Thoracic aorta (tissue), 2 donors: ENCODE measurements at places on chromosomes 6 and 20.

GRCh38 chr20:25690427-25690826, 6.2 kb downstream of the ZNF337 start:
- DNase-seq: no peak

DNA sequence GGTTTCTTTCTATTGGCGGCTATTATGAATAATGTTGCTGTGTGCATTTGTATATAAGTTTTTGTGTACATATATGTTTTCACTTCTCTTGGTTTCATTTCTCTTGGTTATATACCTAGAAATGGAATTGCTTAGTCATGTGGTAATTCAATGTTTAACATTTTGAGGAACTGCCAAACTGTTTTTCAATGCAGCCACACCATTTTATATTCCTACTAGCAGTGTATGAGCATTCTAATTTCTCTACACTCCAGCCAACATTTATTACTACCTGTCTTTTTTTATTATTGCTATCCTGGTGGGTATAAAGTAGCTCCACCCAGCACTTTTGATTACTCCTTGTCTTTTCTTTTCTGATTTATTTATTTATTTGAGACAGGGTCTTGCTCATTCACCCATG, 54.8 kb downstream of the PHACTR2 start:
- DNase-seq: no peak

- DNase-seq: no peak
Observed at GRCh38 chr6:90446164-90446563, 140.7 kb downstream of the MAP3K7 start.

GRCh38 chr6:7773322-7773721, 47.4 kb downstream of the BMP6 start:
- DNase-seq: no peak

DNA sequence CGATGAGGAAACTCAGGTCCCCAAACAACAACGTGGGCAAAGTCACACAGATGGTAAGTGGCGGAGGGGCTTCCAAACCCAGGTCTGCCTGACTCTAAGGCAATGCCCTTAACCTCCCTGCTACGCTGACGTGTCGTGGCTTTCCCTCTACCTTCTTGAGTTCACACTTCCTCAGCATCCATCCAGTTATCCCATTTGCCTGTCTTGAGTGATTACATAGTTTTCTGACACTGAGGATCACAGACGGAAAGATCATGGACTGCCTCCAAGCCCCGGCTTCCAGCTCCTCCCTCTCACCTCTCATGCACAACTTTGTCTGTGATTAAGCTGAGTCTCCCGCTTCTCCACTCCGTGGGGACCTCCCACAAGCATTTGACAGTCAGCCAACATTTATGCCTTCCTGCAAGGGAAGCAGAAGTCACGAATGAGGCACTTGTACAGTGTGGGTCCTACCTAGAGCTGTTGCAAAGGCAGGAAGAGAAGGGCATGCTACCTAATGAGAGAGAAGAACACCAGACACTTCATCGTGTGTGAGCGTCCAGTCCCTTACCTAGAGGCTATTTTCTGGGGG, 33.8 kb downstream of the TBC1D7 start:
- no peak for DNase-seq

GRCh38 chr6:11920566-11920965, 91.5 kb upstream of the HIVEP1 start:
- no peak for DNase-seq

DNA sequence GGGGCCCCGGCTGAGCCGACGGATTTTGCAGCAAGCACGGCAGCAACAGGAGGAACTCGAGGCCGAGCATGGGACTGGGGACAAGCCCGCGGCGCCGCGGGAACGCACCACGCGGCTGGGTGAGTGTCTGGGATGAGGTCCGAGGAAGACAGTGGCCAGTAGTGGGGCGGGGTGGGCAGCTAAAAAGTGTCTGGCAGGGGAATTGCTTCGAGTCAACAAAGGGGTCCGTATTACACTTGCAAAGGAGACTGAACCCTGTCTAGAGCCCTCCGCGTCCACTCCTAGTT, 356 bp downstream of the BYSL start:
- DNase-seq: no peak

GRCh38 chr6:9646342-9647070, 768.4 kb downstream of the TFAP2A start:
- no peak for DNase-seq

- no peak for DNase-seq
Observed at GRCh38 chr6:69069881-69070280, 434.8 kb downstream of the ADGRB3 start.

- DNase-seq: no peak
Observed at GRCh38 chr20:49118307-49118706, 69.8 kb downstream of the STAU1 start.

GRCh38 chr6:7680393-7681075, 45.4 kb upstream of the BMP6 start:
- DNase-seq: no peak

DNA sequence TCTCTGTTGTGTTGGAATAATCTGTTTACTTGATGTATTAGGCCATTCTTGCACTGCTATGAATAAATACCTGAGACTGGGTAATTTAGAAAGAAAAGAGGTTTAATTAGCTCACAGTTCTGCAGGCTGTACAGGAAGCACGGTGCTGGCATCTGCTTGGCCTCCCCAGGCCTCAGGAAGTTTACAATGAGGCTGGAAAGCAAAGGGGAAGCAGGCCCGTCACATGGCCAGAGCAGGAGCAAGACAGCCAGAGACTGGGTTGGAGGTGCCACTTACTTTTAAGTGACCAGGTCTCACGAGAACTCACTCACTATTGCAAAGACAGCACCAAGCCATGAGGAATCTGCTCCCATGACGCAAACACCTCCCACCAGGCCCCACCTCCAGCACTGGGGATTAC, 50.6 kb upstream of the FUCA2 start:
- no peak for DNase-seq

DNA sequence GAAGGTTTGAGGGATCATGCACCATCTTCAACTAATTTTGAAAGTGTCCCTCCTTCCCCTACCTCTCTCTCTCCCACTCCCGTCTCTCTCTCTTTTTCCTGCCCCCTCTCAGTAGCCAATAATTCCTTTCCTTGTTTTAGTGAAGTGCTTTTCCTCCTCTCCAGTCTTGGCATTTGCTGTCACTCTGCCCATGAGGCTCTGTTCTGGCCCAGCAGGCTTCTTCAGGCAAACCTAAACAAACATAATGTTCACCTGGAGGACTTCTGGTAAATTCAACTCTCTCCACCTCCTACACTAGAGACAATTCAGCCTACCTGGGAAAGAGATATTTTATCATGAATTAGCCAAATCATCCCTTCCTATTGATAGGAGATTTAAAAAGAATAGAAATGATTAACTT, 320.4 kb upstream of the RNF24 start:
- DNase-seq: no peak

DNA sequence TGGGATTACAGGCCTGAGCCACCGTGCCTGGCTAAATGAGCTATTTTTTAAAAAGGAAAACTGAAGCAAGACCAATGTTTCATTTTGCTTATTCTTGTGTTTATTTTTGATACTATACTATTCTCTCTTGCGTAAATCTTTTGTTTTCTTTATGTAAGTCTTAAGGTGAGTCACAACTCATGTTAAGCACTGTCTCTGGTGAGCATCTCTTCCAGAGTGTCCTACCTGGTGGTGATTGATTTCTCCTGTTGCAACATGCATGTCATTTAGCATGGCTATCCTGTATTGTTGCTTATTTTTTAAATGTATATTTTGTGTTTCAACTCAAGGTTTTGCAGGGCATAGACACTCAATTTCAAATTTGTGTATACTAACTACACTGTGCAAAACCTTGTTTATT, 336.0 kb downstream of the RFPL4B start:
- DNase-seq: no peak

- DNase-seq: no peak
Observed at GRCh38 chr6:624979-625378, 31.9 kb downstream of the HUS1B start.

- DNase-seq: no peak
Observed at GRCh38 chr20:14657266-14658005, 320.0 kb upstream of the FLRT3 start.

DNA sequence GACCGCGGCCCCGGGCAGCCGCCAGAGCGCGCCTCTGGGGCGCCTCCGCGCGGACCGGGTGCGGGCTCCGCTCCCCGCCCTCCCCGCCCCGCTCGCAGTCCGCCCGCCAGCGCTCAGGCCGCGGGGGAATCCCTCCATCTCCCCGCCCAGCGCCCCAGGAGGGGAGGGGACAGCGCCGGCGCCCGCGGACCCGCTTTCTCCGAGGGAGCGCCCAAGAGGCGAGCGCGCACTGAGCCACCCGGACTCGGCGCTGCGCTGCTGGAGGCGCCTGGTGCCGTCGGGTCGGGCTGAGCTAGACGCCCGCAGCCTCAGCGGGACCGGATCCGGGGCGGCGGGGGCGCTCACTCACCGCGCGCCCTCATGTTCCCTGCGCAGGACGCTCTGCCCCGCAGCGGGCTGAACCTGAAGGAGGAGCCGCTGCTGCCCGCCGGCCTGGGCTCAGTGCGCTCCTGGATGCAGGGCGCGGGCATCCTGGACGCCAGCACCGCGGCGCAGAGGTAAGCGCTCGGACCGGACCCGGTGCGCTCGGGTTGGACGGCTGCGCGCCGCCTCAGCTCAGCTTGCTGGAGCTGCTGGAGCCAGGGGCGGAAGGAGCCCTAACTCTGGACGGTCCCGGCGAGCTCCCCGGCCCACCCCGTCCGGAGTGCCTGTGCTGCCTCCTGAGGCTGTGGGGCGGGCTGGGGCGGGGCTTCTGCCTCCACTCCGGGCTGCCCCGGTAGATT, 867 bp downstream of the EBF4 start:
- DNase-seq: no peak

- DNase-seq: no peak
Observed at GRCh38 chr6:128242765-128243403, 277.5 kb downstream of the PTPRK start.

DNA sequence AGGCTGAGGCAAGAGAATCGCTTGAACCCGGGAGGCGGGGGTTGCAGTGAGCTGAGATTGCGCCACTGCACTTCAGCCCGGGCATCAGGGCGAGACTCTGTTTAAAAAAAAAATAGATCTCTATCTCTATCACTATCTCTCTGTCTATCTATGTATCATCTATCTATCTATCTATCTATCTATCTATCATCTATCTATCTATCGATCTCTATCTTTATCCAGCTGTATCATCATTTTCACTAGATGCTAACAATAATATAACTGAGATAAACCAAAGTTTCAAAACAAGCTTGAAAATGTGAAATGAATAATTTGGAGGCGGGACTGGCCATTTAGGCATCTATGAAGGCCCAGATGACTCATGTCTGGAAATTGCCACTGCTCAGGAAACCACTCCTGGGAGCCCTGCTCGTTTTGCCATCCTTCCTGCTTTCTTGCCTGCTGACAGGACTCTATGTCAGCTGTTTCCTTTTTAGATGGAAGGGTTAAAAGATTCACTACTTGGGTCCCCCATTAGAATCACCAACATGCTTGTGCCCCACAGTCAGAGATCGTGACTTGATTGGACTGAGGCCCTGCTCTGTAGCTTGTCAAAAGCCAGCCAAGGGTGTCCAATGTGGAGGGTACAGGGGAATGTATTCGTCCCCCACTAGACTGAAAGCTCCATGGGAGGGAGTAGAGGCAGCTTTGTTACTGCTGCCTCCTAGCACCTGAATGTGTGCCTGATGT, 61.7 kb downstream of the UTRN start:
- DNase-seq: no peak

DNA sequence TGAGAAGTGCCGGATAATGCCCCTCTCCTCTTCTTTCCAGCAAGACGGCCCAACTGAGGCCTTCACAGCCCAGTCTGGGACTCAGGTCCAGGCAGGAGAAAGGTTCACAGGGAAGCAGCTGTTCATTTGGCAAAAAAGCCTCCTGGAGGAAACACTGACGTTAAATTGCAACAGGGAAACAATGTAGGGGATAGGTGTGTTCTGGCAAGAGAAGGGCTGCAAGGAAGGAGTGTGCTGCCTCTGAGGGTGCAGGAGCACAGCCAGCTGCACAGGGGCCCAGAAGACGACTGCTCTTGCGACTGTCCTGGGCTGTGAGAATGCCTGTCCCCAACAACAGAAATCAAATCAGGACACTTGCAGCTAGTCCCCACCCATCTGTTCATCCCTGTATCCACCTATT, 70.6 kb upstream of the PMEPA1 start:
- no peak for DNase-seq

GRCh38 chr20:57655809-57656155, 35.6 kb upstream of the ZBP1 start:
- no peak for DNase-seq

- DNase-seq: no peak
Observed at GRCh38 chr20:22322513-22322912, 261.9 kb downstream of the FOXA2 start.

- no peak for DNase-seq
Observed at GRCh38 chr6:89830170-89830809, 610 bp downstream of the CASP8AP2 start.

- no peak for DNase-seq
Observed at GRCh38 chr6:35312076-35312800, 14.6 kb downstream of the DEF6 start.

- no peak for DNase-seq
Observed at GRCh38 chr20:9311132-9311531, 203.3 kb upstream of the LAMP5 start.

DNA sequence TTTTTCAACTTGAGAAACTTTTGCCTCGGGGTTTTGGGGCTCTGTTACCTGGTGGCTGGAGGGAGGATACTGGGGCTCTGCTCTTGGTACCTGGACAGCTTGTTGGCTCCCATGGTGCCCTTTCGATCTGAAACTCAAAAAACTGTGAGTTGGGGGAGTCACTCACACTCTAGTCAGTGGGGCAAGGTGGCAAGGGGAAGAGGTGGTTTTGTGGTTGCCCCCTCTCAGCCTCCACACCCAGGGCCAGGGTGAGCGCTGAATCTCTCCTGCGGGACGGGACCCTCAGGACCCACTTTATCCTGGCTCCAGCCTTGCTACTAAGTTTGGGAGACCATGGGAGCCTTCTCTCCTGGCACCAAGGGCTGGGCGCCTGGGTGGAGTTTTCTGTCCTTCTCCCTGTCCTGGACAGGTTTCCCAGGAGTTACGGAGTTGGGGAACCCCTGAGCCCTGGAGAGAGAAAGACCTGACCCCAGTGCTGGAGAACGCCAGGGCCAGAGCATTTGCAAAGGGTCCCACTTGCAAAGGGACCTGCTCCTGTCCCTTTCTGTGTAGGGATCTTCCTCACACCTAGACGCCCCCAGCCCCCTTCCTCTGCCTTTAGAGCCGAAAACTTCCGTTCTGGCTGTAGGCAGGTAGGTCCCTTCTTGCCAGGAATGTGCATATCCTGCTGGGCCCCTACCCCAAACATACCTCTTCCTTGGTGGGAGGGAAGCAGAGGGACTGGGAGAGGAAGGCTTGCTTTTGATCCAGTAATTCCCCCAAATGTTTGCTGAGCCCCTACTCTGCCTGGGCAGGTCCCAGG, 2.9 kb downstream of the FOXP4 start:
- DNase-seq: no peak

DNA sequence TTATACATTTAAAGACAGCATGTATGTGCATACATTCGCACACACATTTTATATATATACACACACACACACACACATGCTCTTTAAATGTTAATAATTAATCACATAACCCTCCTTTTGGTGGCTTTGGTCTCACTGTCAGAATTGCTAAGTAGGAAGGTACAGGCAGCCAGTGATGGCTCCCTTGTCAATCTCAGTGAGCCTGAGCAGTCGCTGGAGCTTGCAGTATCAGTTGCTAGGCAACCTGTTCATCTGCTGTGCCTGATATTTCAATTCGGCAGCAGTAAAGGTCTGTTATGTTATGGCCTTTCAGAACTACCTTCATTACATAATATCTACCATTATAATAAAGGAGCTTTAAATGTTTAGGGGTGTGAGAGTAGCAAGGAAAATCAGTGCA, 374.3 kb downstream of the LMBRD1 start:
- no peak for DNase-seq
